ENCODE measurements at places on chromosomes 2 and 18. TPM values are rescaled to one million over a fixed set of nuclear protein-coding genes. Genes with fewer than 3 reads are reported as not detected.

Gene MOGAT1
- total RNA-seq, result not detected

Gene DHRS9
- total RNA-seq, result 0.11 TPM

DNA sequence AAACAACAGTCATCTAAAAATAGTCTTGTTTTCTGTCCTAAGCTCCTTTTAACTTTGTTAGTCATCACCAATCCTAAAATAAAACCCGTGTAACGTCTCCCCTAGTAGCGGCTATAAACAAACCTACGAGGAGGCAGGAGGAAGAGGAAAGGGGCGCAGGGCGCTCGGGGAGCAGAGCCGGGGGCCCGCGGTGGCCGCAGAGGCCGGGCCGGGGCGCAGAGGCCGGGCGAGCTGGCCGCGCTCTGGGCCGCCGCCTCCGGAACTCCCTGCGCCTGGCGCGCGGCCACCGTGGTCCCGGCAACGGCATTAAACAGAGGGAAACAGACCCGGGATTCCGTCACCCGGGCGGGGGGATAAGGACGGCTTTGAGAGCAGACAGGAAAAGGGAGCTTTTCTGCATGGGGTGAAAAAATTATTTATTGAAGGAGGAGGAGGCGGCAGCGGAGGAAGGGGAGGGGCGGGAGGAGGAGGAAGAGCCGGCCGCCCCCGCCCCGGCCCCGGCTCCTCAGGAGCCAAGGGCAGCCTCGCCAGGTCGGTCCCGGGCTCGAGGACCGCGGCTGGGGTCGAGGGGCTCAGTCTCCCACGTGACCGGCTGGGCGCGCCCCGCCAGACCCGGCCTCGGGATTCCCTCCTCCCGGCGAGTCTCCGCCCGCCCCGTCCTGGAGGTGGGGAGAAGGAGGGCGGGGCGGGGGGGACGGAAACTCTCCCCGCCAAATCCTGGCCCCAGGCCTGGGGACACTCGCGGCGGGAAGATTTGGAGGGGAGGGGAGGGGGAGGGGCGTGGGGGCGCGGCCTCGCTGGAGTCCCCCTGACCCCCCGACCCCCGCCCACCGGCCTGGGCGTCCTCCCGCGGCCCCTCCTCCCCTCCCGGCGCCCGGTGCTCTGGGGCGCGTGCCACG, 1.8 kb upstream of the NFATC1 start:
- H3K27ac ChIP-seq, result peak overlapping the region; percentile 88
- no peaks in the 10 kb centered on the region for H3K36me3 ChIP-seq

DNA sequence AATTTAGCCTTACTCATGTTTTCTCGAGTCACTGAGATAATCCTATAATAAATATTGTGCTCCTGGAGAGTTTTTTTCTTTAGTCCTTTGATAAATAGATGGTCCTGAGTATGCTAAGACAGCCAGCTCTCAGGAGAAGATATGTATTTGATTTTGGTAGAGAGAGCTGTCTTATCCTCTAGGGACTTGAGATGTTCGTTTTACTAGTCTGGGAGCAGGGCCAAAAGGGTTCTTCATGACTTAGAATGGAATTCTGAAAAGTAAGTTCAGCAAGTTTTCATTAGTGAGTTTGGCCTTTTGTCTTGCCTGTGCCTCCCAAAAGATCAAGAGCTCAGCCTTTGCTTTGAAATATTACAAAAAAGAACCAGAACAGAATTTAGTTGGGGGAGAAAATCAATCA, 246.7 kb downstream of the BABAM2 start:
- no peaks in the 10 kb centered on the region for H3K27me3 ChIP-seq
- no peak overlapping the region for H3K27ac ChIP-seq
- H3K36me3 ChIP-seq, result no peaks in the 10 kb centered on the region
- DNase-seq, result peak; percentile 51
- no peak overlapping the region for H3K4me3 ChIP-seq
- H3K4me1 ChIP-seq, result peaks cover 8% of the 10 kb centered on the region

DNA sequence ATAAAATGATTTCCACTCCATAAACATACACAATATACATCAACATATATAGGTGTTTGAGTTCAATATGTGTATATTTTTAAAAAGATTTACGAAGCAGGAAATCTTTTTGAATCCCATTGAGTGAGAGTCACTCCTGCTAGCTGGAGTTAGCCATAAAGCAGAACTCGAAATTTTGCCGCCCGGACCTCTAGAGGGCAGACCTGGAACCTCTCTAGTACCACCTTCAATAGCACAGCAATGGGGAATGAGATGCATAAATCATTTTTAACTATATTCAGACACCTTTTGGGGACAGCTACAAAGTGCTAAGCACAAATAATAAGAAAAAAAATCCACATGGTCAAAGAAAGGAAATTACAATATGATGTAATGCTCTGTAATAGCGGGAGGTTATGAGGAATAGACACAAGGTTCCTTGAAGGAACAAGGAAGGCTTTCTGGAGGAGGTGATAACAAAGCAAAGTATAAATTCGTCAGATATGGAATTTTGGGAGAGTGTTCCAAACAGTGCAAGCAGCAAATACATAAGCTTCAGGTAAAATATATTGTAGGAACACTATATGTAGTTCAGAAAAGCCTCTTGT, 533.4 kb downstream of the ERBB4 start:
- no peaks in the 10 kb centered on the region for H3K4me1 ChIP-seq
- no peak overlapping the region for H3K4me3 ChIP-seq
- no peak overlapping the region for H3K27ac ChIP-seq
- DNase-seq, result peak; percentile 27
- H3K36me3 ChIP-seq, result no peaks in the 10 kb centered on the region

Gene AQP12A
- total RNA-seq, result not detected

Gene C1GALT1C1L
- total RNA-seq, result 1.1 TPM

GRCh38 chr2:18501729-18502128, 58.7 kb downstream of the RDH14 start:
- no peak overlapping the region for H3K27ac ChIP-seq
- H3K4me1 ChIP-seq, result no peaks in the 10 kb centered on the region
- DNase-seq, result no peak
- H3K4me3 ChIP-seq, result no peak overlapping the region
- H3K36me3 ChIP-seq, result no peaks in the 10 kb centered on the region
- no peaks in the 10 kb centered on the region for H3K27me3 ChIP-seq

All from SJSA1 (cell line).